NCI-H2227 treated with DMSO at 0.1 percent for 48 hours (cell line): ENCODE measurements at places on chromosomes 7 and 10.

GRCh38 chr10:112672706-112673105, 225.7 kb downstream of the VTI1A start:
- no peak for DNase-seq

DNA sequence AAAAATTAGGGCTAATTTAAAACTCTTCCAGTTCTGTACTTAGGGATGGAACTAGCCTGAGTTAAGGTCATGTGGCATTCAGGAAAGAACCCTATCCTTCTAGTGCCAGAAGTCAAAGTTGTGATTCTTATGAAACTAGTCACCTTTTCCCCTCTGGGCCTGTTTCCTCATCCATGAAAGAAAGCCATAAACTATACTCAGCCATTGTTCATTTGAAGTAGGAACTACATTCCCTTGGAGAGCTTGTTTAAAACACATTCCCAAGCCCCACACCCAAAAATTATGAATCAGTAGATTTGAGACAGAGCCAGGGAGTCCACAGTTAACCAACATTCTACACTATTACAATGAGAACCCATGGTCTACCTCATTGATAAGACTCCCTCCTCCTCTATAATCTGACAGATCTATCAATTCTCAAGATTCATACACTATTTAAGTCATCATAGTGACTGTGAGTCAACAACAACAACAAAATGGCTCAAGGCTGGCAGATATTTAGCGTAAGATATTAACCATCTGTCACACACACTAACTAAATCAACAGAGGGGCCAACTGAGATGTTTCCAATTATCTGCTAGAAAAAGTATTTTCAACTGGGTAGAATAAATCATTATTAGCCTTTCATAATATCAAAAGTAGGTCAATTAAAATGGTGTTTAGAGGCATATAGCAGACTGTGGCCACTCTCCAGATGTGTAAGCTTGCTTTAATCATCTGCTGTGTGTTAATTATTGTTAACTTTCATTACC, 102.3 kb downstream of the SLC25A13 start:
- DNase-seq, result no peak

DNA sequence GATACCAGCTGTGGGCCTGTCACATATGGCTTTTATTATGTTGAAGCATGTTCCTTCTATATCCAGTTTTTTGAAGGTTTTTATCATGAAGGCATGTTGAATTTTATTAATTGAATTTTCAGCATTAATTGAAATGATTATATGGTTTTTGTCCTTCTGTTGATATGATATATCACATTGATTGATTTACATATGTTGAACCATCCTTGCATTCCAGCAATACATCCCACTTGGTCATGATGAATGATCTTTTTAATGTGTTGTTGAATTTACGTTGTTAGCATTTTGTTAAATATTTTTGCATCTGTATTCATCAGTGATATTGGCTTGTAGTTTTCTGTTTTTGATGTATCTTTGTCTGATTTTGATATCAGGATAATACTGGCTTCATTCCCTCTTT, 21.2 kb downstream of the PRSS37 start:
- DNase-seq, result no peak

GRCh38 chr7:107219563-107220244, 50.9 kb downstream of the HBP1 start:
- no peak for DNase-seq

DNA sequence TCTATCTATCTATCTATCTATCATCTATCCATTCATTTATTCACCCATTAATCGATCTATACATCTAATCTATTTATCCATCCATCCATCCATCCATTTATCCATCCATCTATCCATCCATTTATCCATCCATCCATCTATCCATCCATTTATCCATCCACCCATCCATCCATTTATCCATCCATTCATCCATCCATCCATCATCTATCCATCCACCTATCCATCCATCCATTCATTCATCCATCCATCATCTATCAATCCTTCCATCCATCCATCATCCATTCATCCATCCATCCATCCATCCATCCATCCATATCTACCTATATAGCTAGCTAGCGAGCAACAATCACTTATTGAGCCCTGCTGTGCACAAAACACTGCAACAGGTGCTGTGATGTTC, 953.1 kb upstream of the ZNF722 start:
- DNase-seq, result no peak

DNA sequence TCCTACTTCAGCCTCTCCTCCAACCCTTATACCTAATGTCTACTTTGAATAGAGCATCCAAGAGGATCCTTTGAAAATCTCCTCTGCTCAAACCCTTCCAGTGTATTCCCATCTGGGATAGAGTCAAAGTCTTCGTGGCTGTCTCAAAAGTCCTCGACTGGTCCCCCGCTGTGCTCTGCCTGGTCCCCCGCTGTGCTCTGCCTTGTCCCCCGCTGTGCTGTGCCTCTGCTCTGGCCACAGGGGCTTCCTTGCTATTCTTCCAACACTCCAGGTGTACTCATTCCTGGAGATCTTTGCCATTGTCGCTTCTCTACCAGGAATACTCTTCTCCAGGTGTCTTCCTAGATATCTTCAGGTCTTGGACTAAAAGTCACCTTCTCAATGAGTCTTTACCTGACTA, 36.1 kb upstream of the COMMD3 start:
- DNase-seq, result no peak

- no peak for DNase-seq
Observed at GRCh38 chr7:84948634-84949033, 238.2 kb downstream of the SEMA3D start.

DNA sequence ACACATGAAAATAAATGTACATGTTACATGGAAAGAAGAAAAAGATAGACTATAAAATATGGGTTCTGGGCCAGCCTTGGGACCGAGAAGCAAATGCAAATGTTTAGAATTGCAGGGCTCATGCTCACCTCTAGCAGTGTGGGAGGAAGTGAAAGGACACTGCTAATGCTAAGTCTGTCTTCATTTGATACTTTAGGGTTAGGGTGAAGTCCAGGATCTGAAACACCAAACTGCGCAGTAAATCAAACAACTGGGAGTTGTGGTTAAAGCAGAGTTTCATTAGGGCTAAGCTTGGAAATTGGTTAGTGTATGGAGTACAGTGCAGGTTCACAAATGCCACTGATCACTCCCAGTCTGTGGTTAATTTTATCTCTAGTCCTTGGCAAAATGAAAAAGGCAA, 73.2 kb upstream of the PDK4 start:
- no peak for DNase-seq
